ENCODE measurements at places on chromosomes 5 and 9.
A peak's percentile ranks its signal among the peaks of the same experiment; 100 is the strongest.

GRCh38 chr5:179272326-179273072 is 72.8 kb downstream of the ADAMTS2 start:
- ATAC-seq = no peak

DNA sequence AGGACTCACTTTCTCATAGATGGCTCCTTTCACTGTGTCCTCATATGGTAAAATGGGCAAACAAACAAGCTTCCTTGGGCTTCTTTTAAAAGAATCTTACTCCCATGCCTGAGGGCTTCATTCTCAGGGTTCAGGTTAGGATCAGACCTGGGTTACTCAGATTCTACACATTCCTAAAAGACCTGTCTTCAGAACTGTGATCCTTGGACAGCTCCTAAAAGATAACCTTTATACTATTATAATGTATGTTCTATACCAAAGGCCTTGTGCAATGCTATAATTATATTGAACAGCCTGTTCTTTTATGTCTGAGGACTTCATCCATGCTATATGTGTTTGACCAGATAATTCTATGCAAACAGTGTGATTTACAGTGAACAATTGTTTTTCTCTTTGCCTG is 264.4 kb upstream of the CDH10 start:
- no peak for ATAC-seq

- no peak for ATAC-seq
Observed at GRCh38 chr5:81853030-81853357, 102.1 kb upstream of the SSBP2 start.

GRCh38 chr5:137188566-137188965 is 310.6 kb downstream of the SPOCK1 start:
- ATAC-seq = no peak

DNA sequence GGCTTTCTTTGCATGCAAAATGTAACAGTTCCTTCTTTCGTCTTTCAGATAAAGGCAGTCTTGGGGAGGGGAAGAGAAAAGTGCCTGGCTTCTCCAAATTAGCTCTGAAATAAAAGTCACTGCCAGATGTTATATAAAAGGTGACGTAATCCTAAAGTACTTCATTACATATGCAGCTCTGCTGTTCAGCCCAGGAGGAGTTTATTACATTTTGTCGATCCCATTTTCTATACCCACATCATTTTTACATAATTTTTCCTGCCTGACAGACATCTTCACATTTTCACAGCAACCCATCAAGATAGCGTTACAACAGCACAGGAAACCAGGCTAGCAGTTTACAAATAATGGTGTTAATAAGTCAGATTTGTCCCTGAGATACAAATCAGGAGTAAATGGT is 86.7 kb upstream of the SLC30A5 start:
- no peak for ATAC-seq

DNA sequence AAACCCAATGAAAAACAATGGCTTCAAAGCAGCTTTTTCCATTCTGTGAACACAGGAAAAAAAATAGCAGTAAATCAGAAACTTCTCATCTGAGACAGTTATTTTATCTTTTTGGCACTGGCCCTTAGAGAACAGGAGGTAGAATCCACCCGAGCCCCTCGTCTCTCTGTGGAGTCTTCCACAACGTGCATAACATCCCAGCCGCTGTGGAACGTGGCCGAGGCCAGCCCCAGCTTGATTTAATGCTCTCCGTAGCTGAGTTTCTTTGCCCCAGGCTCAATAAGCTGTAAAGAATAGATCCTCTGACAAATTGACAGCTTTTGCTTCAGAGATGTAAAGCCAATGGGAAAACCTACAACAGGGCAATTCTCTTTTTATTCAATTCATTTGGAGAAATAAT is 107.9 kb upstream of the DAP start:
- ATAC-seq = no peak

- ATAC-seq = no peak
Observed at GRCh38 chr5:119332208-119332607, 23.6 kb upstream of the TNFAIP8 start.

DNA sequence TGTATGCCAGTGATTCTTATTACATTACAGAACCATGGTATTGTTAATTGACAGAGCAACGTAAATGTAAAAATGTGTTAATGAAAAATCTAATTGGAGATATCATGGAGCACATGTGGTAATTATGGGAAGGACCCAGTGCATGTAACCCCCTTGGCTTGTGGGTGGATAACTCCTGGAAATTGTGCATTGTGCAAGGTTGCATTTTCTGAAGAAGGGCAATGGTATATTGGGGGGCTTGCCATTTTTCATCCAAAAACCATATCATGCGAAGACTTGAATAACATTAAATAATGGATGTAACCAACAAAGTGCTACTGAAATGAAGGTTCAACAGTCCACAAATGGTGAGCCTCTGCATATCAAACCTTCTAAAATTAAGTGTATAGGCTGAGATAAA is 47.6 kb downstream of the BASP1 start:
- no peak for ATAC-seq

- no peak for ATAC-seq
Observed at GRCh38 chr5:81207009-81207408, 26.1 kb upstream of the CKMT2 start.

- no peak for ATAC-seq
Observed at GRCh38 chr9:126750941-126751725, 53.7 kb upstream of the ZBTB43 start.

GRCh38 chr5:143041461-143041860 is 271.3 kb downstream of the ARHGAP26 start:
- ATAC-seq = no peak

DNA sequence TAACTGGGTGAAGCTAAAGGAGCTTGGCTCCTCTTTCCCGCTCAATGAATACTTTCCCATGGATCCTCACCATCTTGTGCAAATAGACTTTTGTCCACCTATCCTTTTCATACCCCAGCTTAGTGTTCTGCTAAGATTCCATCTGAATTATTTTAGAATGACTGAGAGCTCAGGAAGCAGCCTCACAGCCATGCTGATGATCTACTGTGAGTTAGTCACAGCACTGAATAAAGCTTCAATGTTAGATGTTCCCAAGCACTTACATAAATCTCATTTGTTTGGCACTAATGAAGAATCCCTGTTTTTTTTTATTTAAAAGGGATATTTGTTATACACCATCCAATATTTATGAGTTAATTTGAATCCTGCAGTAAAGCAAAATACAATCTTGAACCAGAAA is 317.6 kb upstream of the TRPC7 start:
- ATAC-seq = no peak

GRCh38 chr5:133356396-133356983 is 255.9 kb downstream of the FSTL4 start:
- no peak for ATAC-seq

DNA sequence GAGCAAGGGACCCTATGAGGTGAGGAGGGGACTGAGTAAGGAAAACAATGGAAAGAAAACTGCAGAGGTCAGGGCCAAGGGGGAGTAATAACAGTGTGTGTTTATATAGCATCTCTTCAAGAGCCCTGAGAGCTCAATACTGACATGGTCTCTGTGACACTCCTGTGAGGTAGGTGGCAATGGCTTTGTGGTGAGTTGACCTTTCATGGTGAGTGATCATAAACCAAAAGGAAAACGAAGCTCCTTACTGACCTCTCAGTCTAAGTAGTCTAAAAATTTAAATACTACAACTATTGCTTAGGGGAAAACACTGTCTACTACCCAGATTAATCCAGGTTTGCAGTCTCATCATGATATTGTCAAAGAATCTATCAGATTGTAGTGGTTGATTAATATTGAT is 130.9 kb downstream of the SNCAIP start:
- no peak for ATAC-seq

- no peak for ATAC-seq
Observed at GRCh38 chr5:106720367-106720766, 950.4 kb downstream of the EFNA5 start.

DNA sequence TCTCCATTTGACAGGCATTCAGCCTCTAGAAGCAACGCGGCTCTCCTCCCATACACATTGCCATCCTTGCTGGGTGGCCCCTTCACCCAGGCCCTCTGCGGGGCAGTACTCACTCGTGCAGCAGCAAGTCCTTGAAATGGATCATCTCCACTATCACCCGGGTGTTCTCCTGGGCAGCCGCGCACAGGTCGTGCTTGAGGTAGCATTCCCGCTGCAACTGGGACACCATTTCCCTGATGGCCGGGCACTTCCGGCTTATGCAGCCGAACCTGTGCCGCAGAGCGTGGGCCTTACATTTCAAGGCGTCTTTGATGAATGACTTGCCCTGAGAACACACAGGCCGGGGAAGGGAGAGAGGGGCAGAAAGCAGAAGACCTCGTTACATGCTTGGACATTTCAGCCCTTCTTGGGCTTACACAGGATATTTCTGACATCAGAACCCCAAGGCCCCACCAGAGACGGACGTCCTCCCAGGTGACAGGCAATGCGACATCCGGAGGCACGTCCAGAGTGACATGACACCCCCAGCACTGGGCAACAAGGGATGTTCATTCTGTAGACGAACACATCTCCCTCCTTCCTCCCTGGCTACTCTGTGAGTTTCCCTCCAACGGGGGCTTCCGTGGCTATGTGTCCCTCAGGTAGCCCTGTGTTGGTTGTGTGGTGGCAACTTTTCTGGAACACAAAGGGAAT is 5.0 kb downstream of the STC2 start:
- no peak for ATAC-seq

GRCh38 chr9:94757158-94757557 is 30.7 kb downstream of the AOPEP start:
- ATAC-seq = no peak

- no peak for ATAC-seq
Observed at GRCh38 chr5:26942481-26942880, 95.9 kb downstream of the CDH9 start.

DNA sequence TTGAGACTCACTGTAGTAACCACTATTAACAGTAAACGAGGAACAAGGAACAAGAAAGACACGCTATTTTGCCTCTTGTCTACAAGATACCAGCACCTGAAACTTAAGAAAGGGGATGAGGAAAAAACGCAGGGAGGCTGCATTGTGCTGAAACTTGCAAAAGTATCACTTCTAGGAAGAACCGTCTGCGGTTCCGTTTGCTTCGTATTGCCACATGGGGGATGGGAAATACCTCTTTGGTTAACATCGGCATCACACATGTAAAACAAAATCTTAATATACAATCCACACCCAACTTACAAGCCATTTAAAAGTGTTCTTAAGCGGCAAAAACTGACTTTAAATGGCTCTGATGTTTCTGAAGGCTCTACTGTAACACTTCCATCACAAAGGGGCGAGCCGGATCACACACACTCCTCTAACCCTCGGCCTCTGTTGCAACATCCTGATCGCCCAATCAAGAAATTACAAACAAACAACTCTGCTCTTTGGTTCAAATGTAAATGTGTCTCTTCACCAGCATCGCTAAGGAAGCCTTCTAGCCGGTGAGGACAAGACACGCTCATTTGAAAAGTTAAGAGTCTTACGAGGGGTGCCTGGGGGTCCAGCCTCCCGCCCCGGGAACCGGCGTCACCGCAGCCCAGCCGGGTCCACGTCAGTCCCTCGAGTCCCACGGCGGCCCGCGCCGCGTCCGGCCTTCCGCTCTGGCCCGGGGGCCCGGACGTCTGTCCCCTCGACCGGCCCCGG is 621 bp downstream of the SEC16A start:
- no peak for ATAC-seq

GRCh38 chr5:11046160-11046559 is 285.1 kb upstream of the DAP start:
- ATAC-seq = no peak

- peak; percentile 15 for ATAC-seq
Observed at GRCh38 chr5:134070725-134071613, 43.5 kb upstream of the TCF7 start.

DNA sequence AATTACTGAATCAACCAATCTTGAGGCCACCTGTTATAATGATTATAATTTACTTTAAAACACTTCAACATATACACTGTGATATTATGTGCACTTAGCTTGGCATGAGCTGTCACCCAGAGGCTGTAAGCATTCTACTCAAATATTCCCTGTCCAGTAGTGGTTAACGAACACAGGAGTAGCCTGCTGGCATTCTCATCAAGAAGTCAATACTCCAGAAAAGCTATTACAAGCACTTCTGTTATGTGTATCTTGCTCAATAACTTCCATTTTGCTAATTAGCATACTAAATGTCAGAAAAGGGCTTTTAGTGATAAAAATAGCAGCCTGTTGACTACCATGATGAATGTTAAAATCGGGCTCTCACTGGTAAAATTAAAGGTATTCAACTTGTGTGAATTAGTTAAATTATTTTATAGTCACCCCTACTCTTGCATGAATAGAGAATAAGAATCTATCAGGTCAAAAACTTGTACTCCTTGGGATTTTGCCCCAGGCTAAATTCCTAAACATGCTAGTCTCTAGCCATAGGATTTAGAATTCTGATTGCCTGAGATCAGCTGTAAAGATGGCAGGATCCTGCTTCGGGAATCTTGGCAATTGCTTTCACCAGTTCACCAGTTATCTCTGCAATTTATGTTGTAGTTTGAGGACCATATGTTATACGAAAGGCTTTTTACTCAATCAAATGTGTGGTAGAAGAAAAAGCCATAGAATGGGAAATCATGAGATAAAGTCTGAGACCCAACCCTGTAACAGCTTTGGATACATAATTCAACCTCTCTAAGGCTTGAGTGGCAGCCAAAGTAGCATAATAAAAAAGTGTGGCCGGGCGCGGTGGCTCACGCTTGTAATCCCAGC is 43.4 kb upstream of the PAM start:
- ATAC-seq = no peak

DNA sequence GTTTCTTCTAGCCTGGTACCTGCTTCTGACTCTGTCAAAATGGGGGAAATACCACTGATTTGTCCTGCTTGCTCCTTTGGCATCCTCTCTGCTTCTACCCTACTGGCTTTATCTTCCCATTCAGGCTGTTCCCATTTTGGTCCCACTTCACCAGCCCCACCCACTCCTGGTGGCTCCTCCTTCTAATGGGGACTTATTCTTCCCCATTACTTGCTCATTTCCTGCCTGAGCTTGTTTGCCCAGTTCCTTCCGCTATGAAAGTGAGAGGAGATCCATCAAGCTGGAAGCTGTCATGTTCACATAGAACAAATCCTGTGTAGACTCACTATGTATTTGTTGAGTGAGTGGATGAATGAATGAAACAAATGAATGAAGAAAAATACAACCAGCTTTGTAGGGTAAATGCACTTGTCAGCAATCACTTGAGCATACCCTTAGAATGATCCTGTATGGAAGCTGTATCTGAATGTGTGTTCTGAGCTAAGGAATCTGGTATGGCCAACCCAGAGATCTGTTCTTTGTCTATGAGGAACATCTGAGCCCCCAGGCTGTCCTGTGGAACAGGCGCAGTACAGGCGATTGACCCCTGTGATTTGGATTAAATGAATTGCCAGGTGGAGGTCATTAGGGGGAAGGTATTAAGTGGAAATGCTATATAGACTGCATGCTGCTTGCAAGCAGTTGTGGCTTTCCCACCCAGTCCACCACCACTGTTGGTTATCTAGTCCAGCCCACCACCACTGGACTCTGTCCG is 89.5 kb downstream of the APBA1 start:
- ATAC-seq = no peak

DNA sequence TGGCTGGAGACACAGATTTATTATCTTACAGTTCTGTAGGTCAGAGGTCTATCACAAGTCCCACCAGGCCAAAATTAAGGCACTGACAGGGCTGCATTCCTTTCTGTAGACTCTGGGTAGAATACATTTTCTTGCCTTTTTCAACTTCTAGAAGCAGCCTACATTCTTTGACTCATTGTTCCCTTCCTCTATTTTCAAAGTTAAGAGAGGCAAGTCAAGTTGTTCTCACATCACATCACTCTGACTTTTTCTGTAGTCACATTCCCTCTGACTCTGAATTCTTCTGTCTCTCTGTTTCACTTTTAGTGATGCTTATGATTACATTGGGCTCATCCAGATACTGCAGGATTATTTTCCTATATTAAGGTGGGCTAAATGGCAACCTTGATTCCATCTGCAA is 119.0 kb downstream of the MELK start:
- no peak for ATAC-seq
